Lower leg skin (tissue), 4 donors: ENCODE measurements at places on chromosomes 1 and 21.

GRCh38 chr1:220803401-220804201 is 16.9 kb downstream of the MTARC1 start:
- DNase-seq = peak; percentile 21

DNA sequence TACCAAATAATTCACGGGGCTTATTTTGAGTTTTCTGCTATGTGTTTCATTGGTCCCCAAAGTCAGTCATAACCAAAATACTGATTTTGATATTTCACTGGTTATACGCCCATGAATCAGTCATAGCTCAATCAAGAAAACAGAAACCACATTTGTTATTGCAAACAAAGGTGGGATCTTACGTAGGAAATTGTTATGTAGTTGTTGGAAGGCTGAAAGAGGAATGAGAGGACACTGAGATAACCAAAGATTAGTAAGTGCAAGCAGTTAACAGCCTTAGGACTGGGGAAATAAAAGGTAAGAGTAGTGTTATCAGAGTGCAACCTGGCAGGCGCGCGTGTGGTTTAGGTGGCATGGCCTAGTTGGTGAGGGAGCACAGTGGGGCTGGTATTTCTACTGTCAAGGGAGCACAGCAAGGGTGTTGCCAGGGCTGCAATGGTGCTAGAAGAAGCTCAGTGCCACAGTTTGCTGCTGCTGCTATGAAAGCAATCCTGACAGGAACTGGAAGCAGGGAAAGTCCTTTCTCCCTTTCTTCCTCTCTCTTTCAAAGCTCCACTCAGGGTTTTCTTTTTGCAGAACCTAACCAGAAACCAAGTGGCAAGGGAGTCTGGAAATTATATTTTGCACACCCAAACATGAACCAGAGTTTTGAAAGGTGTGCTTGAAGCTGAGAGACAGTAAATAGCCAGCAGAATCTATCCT is 33.7 kb downstream of the RTCA start:
- no peak for DNase-seq

DNA sequence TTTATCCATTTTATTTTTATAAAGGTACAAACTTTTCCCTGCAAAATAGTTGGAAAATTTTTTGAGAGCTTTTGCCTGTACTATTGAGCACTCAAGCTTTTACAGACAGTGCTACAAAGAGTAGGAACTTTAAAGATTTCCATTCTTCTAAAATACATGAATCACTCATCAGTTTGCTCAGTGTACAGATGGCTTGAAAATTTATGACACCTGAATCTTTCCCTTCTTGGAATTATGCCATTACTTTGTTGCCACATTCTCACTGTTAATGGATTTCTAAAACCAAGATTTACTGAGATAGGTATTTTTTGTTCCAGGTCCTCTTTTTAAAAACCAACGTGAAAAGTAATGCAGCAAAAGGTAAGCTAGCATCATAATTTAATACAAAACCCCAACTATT is 76.0 kb downstream of the GPATCH2 start:
- no peak for DNase-seq

DNA sequence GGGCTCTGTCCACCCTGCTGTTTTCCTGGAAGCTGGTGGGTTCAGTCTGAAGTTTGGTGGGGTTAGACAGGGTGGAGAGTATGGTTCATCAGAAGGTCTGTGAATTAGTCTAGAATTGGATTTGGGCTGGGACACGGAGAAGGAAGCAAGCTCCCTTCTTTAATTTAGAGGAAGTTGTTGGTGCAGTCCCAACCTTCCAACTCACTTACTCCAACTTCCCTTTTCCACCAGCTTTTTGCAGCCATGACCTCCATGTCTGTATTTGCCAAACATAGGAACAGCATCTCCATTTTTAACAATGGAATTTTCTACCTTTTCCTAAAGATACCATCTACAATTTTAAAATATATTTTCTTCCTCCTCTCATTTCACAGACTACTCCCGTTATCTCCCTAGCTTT is 28.5 kb upstream of the PRELP start:
- DNase-seq = no peak
